ENCODE measurements at places on chromosomes 7 and 10.

GRCh38 chr10:34275626-34276130 is 539.4 kb downstream of the PARD3 start:
- DNase-seq = no peak

- DNase-seq = no peak
These were observed 8.0 kb upstream of the FAM221A start for GRCh38 chr7:23672033-23672432.

GRCh38 chr10:75050149-75050919 is 61.1 kb upstream of the SAMD8 start:
- DNase-seq = no peak

- no peak for DNase-seq
These were observed 99.2 kb upstream of the PDLIM1 start for GRCh38 chr10:95389982-95390381.

DNA sequence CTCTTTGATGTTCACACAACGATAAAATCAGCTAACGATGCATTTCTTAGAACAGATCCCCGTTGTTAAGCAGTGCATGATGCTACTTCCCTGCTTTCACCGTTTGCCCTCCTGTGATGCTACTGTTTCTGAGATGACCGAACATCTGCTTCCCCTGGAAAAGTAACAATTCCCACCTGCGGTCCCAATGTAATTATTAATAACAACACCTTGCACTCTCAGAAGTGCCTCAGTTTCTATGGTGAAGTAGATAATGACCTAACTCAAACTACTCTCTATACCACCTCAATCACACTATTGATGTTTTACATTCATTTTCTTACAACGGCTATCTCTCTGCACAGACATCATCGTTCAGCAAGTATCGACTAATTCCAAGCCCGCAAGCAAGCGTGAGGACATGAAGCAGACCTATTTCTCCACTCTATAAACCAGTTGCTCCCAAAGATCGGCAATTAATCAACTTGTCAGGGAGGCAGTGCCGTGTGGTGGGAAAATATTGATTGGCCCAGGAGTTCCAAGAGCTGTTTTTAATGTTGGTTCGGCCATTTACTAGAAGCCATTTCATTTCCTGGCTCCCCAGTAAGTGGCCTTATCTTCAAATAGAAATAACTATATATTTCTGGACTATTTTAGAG is 42.7 kb downstream of the FAM107B start:
- DNase-seq = no peak

- no peak for DNase-seq
These were observed 645 bp upstream of the COPG2 start for GRCh38 chr7:130669085-130669700.

Data from hematopoietic multipotent progenitor cell treated with erythropoietin and hydrocortisone succinate and interleukin-3 and kit ligand, for 17 days (in vitro differentiated cells).